ENCODE measurements at places on chromosomes 4 and X. TPM values are rescaled to one million over a fixed set of nuclear protein-coding genes. Genes with fewer than 3 reads are reported as not detected.

IDUA gene
- 4.9 TPM for total RNA-seq

SMIM10L2A gene
- total RNA-seq: 0.15 TPM

PPARGC1A gene
- total RNA-seq: 0.02 TPM

AGTR2 gene
- total RNA-seq: not detected

FATE1 gene
- total RNA-seq: 0.17 TPM

GLRB gene
- total RNA-seq: 1.00 TPM

CYTL1 gene
- not detected for total RNA-seq

SPANXA1 gene
- 0.24 TPM for total RNA-seq

RBM46 gene
- not detected for total RNA-seq

TEX13C gene
- not detected for total RNA-seq

MAGEC3 gene
- not detected for total RNA-seq

Data from A549 treated with AZD2906 at 1 μM for 4 hours (cell line).